ENCODE measurements at places on chromosomes 3 and 15. TPM values are rescaled to one million over a fixed set of nuclear protein-coding genes. Genes with fewer than 3 reads are reported as not detected.

Gene LYZL4
- total RNA-seq, result not detected

Gene MUC20
- total RNA-seq, result 24.3 TPM

Gene SLC2A2
- total RNA-seq, result not detected

Gene GP9
- not detected for total RNA-seq

Gene CLDN18
- not detected for total RNA-seq

Gene PARP14
- 49.8 TPM for total RNA-seq

- H3K4me3 ChIP-seq, result no peak overlapping the region
- no peak overlapping the region for H3K27ac ChIP-seq
- H3K27me3 ChIP-seq, result no peaks in the 10 kb centered on the region
- H3K4me1 ChIP-seq, result no peaks in the 10 kb centered on the region
- no peak for DNase-seq
These were observed 417.0 kb upstream of the MEIS2 start for GRCh38 chr15:37517191-37517895.

GRCh38 chr15:36926427-36926825, 173.9 kb downstream of the MEIS2 start:
- no peaks in the 10 kb centered on the region for H3K4me1 ChIP-seq
- DNase-seq, result no peak
- H3K36me3 ChIP-seq, result no peaks in the 10 kb centered on the region
- H3K4me3 ChIP-seq, result no peak overlapping the region
- H3K27me3 ChIP-seq, result no peaks in the 10 kb centered on the region
- H3K27ac ChIP-seq, result no peak overlapping the region

DNA sequence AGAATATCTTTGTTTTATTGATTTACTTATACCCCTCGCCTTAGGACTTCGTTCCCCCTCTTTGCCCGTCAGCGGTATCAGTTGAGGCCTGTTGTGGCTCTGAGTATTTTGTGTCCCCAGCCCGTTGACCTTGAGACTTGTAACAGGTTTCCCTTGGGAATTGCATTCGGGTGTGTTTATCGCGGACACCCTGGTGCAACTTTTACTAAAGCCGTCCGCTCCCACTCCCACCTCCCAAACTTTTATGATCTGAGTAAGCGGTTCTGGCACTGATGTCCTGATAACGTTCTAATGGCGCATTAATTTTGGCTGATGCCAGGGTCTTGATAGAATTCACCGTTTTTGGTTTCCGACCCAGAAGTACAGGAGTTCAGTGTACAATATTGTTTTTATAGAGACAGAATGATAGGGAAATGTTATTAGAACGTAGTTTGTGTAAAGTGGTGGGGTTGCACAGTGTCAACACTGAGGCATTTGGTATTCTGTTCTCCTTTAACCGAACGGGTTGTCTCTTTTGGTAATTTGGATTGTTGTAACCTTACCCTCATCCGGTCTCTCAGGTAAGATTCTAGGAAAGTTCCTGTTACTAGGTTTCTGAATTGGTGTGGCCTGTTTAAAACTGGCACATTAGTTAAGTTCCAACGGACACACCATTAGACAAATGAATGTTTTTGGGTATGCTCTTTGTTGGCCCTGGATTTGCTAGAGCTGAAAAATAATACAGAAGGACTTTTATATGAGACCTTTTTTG, 47.8 kb downstream of the OIP5 start:
- H3K27ac ChIP-seq, result peak overlapping the region; percentile 93
- H3K36me3 ChIP-seq, result no peaks in the 10 kb centered on the region
- no peaks in the 10 kb centered on the region for H3K4me1 ChIP-seq
- no peak for DNase-seq

DNA sequence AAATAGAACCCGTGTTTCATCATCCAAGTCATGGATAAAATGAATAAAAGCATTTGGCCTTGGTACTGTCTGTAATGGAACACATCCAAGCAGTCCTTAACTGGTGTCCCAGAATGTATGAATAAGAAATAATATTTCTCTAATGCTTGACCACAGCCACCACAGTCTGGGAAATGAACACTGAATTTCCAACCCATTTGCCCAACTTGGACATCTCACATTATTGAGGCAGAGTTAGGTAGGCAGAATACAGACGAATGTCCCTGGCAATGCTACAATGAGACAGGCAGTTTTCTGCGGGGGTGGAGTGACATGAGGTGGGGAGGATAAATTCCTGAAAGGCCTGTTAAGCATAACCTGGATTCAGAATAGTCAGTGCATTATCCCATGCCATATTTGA, 245.7 kb downstream of the ZIC1 start:
- H3K4me3 ChIP-seq, result no peak overlapping the region
- H3K27ac ChIP-seq, result no peak overlapping the region
- H3K4me1 ChIP-seq, result peaks cover 9% of the 10 kb centered on the region
- H3K27me3 ChIP-seq, result no peaks in the 10 kb centered on the region
- DNase-seq, result peak; percentile 70

GRCh38 chr15:90459368-90459767, 70.4 kb upstream of the CRTC3 start:
- H3K4me3 ChIP-seq, result no peak overlapping the region
- peak overlapping the region; percentile 12 for H3K27ac ChIP-seq
- DNase-seq, result no peak
- H3K27me3 ChIP-seq, result no peaks in the 10 kb centered on the region

GRCh38 chr3:156160647-156161046, 40.3 kb downstream of the KCNAB1 start:
- no peak for DNase-seq
- no peaks in the 10 kb centered on the region for H3K4me1 ChIP-seq
- no peaks in the 10 kb centered on the region for H3K36me3 ChIP-seq
- no peak overlapping the region for H3K4me3 ChIP-seq

- no peaks in the 10 kb centered on the region for H3K36me3 ChIP-seq
- no peaks in the 10 kb centered on the region for H3K4me1 ChIP-seq
- H3K27ac ChIP-seq, result no peak overlapping the region
- H3K4me3 ChIP-seq, result no peak overlapping the region
These were observed 39.3 kb downstream of the SRP14 start for GRCh38 chr15:39999538-40000200.
